A549 treated with DMSO at 1 μM for 4 hours (cell line): ENCODE measurements at places on chromosomes 4 and X. TPM values are rescaled to one million over a fixed set of nuclear protein-coding genes. Genes with fewer than 3 reads are reported as not detected.

RNF150 gene
- total RNA-seq = 0.26 to 0.57 TPM (median 0.30 TPM) in 5 replicates

ELF4 gene
- total RNA-seq = 32.9 to 38.8 TPM (median 35.4 TPM) in 5 replicates

MAGEA1 gene
- 0.07 to 0.12 TPM (median 0.08 TPM) in 3 of 5 replicates, not detected in the others for total RNA-seq

AADAT gene
- 8.3 to 9.1 TPM (median 8.8 TPM) in 5 replicates for total RNA-seq

P2RY4 gene
- 0.05 TPM in 1 of 5 replicates, not detected in the others for total RNA-seq

ASMT gene
- 0.17 to 0.38 TPM (median 0.34 TPM) in 3 of 5 replicates, not detected in the others for total RNA-seq

GYPA gene
- not detected in 5 replicates for total RNA-seq

DGAT2L6 gene
- total RNA-seq = not detected in 5 replicates

TECRL gene
- total RNA-seq = not detected in 5 replicates

CXCL11 gene
- 0.10 to 0.30 TPM (median 0.21 TPM) in 4 of 5 replicates, not detected in the other for total RNA-seq

EXOC1L gene
- total RNA-seq = not detected in 5 replicates

XAGE2 gene
- not detected in 5 replicates for total RNA-seq

XKRX gene
- total RNA-seq = 0.17 to 0.29 TPM (median 0.25 TPM) in 5 replicates

FAAH2 gene
- total RNA-seq = 0.05 to 0.36 TPM (median 0.10 TPM) in 3 of 5 replicates, not detected in the others

SOWAHD gene
- total RNA-seq = 0.09 to 0.14 TPM (median 0.10 TPM) in 4 of 5 replicates, not detected in the other

HSFX3 gene
- total RNA-seq = not detected in 5 replicates

SEC24B gene
- 18.5 to 22.9 TPM (median 21.0 TPM) in 5 replicates for total RNA-seq

LONRF3 gene
- 3.2 to 4.9 TPM (median 4.2 TPM) in 5 replicates for total RNA-seq

RAB28 gene
- 8.2 to 10.4 TPM (median 10.2 TPM) in 5 replicates for total RNA-seq

GRID2 gene
- total RNA-seq = not detected in 5 replicates

CT45A2 gene
- total RNA-seq = not detected in 5 replicates

ARSH gene
- total RNA-seq = not detected in 5 replicates

KIAA0232 gene
- 6.6 to 9.9 TPM (median 9.0 TPM) in 5 replicates for total RNA-seq

FMR1 gene
- total RNA-seq = 21.1 to 28.3 TPM (median 24.4 TPM) in 5 replicates

ANOS1 gene
- 0.03 to 0.09 TPM (median 0.05 TPM) in 3 of 5 replicates, not detected in the others for total RNA-seq

ELK1 gene
- 34.1 to 38.7 TPM (median 37.6 TPM) in 5 replicates for total RNA-seq

SYP gene
- total RNA-seq = 2.6 to 3.4 TPM (median 3.1 TPM) in 5 replicates

ZXDA gene
- 1.3 to 2.0 TPM (median 1.7 TPM) in 5 replicates for total RNA-seq

RAB41 gene
- not detected in 5 replicates for total RNA-seq

CYLC1 gene
- not detected in 5 replicates for total RNA-seq

PTCHD1 gene
- total RNA-seq = not detected in 5 replicates

POF1B gene
- total RNA-seq = 2.4 to 4.2 TPM (median 2.8 TPM) in 5 replicates

PDGFC gene
- 2.1 to 3.6 TPM (median 2.7 TPM) in 5 replicates for total RNA-seq

TBC1D9 gene
- total RNA-seq = 6.8 to 8.8 TPM (median 8.7 TPM) in 5 replicates

SMIM31 gene
- 0.02 to 0.11 TPM (median 0.07 TPM) in 3 of 5 replicates, not detected in the others for total RNA-seq

BBS12 gene
- total RNA-seq = 2.7 to 3.7 TPM (median 3.0 TPM) in 5 replicates

ATP1B4 gene
- total RNA-seq = not detected in 5 replicates

NDUFA1 gene
- 226 to 314 TPM (median 239 TPM) in 5 replicates for total RNA-seq

LUZP4 gene
- total RNA-seq = not detected in 5 replicates

EDNRA gene
- 0.30 to 0.63 TPM (median 0.36 TPM) in 5 replicates for total RNA-seq

SAGE1 gene
- 0.04 to 0.07 TPM (median 0.06 TPM) in 3 of 5 replicates, not detected in the others for total RNA-seq

GYG2 gene
- total RNA-seq = 4.2 to 5.2 TPM (median 4.6 TPM) in 5 replicates
